ENCODE measurements at places on chromosomes 12 and 14.

DNA sequence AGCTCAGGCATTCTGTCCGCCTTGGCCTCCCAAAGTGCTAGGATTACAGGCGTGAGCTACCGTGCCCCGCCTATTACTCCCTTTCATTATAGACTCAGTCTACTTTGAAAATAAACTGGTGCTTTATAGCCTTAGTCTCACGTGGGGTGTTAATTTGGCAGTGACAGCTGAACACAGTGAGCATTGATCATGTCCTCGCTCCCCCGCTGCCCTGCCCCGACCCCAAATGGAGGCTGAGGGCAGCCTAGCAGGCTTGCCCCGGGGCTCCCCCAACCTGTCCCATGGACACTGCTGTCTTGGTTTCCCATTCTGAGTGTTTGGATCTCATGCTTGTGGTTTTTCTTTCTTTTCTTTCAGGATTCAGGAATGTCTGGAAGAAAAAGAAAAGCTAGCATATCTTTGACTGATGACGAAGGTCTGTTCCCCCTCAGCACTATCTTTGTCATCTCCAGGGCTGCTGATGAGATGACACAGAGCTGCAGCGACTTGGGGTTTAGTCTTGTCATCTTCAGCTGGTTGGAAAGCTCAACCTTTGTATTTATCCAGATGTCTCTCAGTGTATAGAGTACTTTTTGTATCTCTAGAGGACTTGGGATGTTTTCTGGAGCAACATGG lies 42.2 kb downstream of the EP400 start:
- no peak for DNase-seq

DNA sequence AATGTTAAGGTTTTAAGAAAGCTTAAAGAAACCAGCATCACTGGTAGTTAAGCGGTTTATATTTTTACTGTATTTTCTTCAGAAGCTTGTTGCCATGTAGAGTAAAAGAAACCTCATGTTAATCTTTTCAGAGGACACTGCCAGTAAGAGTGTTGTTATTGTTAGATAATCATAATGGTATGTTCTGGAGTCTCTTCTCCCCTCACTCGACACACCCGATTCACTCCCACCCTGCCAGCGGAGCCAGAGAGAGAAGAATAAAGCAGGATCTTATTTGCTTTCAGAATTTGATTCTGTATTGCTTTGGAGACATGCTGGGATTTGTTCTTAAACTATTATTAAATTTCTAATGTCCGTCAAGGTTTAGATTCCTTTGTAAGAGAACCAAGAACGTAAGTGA lies 113.7 kb downstream of the SAMD4A start:
- DNase-seq = no peak

DNA sequence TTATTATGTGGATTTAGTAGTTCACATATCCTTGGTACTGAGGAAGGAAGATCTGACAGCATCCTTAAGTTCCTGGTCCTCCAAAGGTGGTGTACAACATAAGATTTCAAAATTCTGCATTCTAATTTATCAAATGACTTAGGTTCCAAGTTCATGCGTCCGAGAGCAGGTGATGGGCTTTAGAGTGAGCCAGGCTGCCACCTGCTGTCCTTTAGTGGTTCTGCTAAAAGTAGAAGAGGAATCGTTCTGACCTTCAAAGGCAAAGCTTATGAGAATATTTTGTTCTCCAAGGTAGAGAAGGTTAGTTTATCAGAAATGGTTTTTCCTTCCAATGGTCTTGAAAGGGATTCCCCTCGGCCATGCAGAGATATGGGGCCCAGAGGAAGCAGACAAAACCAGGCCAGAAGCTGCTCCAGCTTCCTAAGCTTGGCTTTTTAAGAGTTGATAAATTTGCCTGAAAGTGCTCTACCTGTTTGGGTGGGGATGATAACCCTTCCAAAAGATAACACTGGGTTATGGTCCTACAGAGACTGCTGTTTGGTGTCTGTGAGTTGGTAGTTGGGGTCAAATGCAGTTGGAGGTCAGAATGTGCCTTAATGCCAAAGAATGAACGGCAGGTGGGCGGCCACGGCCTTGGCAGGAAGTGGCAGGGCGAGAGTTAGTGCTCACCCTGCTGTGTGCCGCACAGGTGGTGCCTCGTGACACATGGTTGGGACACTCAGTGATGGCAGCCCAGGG lies 29.1 kb upstream of the LRTM2 start:
- peak; percentile 67 for DNase-seq

DNA sequence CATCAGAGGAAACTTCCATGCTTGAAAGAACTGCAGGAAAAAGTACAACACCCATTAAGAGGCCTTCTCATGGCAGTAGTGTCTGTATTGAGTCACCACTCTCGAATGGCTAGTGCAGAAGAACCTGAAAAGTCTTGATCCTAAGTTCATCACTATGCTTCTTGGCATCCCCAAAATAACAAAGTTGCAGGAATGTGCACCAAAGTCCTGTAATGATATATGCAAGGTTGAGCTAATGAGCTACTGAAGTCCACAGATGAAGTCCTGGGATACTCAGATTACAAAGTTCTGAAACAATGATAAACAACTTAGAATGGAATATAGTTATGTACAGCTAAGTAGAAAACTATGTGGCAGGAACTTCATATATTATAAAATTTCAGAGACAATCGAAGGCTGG lies 545.4 kb downstream of the FOXG1 start:
- peak; percentile 47 for DNase-seq

- DNase-seq = no peak
Observed at GRCh38 chr14:77542421-77543239, 44.0 kb upstream of the ISM2 start.

DNA sequence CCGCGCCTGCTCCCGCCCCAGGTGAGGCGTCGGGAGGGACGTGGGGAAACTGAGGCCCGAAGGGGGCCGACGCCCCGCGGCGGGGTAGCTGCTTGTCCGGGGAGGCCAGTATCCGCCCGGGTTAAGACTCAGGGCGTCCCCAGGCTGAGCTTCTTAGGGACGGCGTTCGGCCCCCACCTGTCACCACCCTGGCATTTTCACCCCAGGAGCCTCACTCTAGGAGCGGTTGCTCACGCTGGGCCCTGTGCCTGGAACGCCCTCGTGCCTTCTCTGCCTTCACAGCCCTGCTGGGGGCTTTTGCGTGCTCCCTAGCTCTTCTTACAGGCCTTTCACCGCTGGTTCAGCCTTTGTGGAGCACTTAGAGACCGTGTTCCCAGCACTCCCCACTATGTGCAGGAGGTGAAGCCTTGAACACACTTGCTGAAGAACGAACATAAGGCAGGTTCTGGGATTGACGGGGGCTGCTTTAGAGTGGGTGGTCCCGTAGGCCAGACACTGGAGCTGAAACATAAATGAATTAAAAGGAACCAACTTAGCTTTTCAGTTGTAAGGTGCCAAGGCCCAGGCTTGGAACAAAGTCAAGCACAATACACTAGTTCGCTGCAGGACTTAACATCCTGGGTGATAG lies 601 bp downstream of the ZNF839 start:
- peak; percentile 56 for DNase-seq

- DNase-seq = no peak
Observed at GRCh38 chr12:115229517-115229916, 545.5 kb upstream of the TBX3 start.

- DNase-seq = no peak
Observed at GRCh38 chr12:90808568-90808967, 146.4 kb downstream of the CCER1 start.

GRCh38 chr12:105382771-105383622 lies 52.5 kb downstream of the C12orf75 start:
- DNase-seq = peak; percentile 73

- DNase-seq = no peak
Observed at GRCh38 chr14:91067186-91067585, 6.7 kb upstream of the RPS6KA5 start.

DNA sequence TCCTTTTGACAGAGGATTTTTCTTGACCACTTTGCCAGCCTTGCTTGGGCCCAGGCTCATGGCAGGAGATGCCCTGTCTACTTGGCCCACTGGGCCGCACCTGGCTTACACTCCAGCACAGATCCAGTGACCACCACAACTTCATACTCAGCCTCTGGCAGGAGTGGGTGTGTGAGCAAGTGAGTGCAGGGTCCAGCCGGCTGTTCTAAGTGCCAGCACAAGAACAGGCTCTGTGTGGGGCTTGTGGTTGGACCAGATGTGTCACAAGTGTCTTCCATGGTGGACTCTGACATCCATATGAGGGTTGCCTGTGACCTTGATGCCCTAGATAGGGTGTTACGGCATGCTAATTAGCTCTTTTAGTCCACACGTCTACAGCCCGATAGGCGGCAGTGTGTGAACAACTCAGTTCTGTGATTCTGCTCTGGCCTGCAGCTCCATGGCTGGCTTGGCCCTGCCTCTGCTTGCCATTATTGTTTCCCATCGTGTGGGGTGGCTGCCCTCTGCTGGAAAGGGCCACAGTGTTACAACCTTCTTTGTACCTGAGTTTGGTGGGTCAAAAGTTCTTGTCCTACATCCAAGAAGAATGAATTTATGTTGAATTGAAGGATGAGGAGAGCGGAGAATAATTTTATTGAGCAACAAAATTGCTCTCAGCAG lies 1089.1 kb downstream of the SLC6A15 start:
- DNase-seq = no peak

DNA sequence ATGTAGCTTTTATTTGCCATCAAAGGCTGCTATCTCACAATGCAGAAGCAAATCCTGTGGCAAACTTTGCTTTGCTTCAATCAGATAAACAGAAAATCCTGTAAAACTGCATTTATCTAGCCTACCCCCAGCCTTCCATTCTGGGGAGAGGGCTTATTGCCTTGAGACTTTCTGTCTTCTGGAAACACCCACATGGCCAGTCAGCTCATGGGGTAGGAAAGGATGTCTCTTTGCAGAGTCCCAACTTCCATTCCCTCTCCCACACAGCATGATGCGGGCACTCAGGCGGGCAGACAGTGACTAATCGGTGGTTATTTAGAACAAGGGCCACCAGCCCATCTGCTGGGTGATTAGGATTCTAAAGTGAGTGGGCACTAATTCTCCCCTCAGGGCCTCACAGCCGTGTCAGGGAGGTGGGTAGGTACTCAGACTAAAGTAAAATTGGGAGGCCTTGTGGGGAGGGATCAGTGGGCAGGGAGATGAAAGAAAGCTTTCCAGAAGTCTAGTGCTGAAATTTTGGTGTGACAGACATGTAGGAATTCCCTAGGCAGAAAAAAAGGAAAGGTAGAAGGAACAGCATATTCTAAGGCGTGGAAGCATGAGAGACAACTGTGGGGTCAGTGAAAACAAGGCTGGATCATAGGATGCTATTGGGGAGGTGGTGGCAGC lies 720.5 kb downstream of the VRK1 start:
- no peak for DNase-seq

DNA sequence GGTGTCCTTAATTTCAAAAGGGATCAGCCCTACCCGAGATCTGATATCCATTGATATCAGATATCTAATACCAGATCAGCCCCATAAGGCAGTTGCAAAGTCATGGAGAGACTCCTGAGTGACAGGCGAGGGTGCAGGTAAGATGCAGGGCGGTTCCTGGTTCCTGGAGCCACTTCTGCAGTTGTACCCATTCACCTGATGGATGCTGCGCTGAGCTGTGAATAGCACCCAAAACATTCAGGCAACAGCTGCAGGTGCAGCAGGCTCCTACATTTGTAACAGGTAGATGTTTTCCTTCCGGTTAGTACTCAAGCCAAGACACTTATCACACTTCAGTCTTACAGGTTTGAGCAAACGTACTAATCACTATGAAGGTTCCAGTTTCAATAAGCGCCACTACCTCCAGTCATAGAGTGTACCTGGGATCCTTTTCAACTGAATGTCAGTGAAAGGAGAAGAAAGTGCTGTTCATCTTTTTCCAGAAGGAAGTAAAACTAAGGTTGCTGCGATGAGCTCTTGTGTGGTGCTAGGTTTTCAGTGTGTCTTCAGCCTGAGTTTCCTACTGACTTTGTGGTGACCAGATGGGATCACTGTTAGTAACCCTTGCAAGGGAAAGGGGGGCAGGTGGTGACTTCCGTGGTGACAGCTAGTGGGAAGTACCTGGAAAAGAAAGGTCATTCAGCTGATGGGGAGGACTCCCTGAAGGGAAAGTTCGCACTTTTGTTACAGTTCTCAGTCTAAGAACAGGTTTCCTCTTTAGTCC lies 1.9 kb downstream of the ATP6V0A2 start:
- no peak for DNase-seq

GRCh38 chr12:58435647-58436046 lies 484.7 kb downstream of the LRIG3 start:
- no peak for DNase-seq

DNA sequence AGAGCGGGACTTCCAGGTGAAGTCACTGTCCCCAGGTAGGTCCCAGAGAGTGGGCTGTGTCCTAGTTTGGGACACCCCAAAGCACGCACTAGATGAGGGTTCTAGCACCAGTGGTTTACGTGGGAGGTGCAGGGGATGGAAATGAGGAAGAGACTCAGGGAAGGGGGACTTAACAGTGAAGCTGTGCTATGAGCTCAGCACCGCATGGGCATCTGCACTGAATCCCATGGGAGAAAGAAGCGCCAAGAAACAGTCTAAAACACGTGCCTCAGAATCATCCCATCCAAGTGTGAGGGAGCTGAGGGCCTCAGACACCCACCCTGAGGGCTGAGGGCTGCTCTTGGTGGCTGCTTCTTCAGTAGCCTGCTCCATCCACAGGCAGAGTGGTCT lies 71.5 kb upstream of the ZFP36L1 start:
- DNase-seq = no peak

GRCh38 chr12:66633676-66634075 lies 45.2 kb downstream of the GRIP1 start:
- DNase-seq = no peak

- DNase-seq = no peak
Observed at GRCh38 chr14:25103271-25103670, 53.3 kb upstream of the STXBP6 start.

- DNase-seq = no peak
Observed at GRCh38 chr12:108017472-108018057, 111.5 kb upstream of the WSCD2 start.

GRCh38 chr12:92718483-92718990 lies 15.7 kb downstream of the PLEKHG7 start:
- DNase-seq = no peak

DNA sequence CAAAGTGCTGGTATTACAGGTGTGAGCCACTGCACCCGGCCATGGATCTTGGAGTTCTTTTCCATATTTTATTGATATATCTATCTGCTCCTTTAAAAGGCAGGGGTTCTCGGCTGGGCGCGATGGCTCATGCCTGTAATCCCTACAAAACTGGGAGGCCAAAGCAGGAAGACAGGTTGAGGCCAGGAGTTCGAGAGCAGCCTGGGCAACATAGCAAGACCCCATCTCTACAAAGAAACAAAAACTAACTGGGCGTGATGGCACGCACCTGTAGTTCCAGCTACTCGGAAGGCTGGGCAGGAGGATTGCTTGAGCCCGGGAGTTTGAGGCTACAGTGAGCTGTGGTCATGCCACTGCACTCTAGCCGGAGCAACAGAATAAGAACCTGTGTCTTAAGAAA lies 12.1 kb upstream of the GAPDH start:
- no peak for DNase-seq

- DNase-seq = no peak
Observed at GRCh38 chr12:119147847-119148448, 30.8 kb upstream of the HSPB8 start.

DNA sequence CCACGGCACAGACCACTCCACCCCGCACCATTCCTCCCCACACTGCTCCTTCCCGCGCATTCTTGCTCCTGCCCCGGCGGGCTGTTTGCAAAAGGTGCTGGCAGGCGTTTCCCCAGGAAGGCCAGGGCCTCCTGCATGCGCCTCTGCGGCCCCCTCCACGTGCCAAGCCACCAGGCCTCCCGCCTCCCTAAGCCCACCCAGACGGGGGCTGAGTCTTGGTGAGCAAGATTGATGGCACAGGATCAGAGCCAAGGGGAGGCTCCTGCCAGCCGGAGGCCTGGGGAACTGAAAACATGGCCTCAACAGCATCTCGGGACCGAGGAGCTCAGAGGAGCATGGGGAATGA lies 328.3 kb upstream of the DIO3 start:
- DNase-seq = no peak
